ENCODE measurements at places on chromosomes 1 and 21.

- H3K4me1 ChIP-seq, result peaks cover 37% of the 10 kb centered on the region
- H3K36me3 ChIP-seq, result peaks cover 37% of the 10 kb centered on the region
- no peaks in the 10 kb centered on the region for H3K27me3 ChIP-seq
- DNase-seq, result no peak
- no peak overlapping the region for H3K27ac ChIP-seq
- no peak overlapping the region for H3K4me3 ChIP-seq
Observed at GRCh38 chr21:31329456-31330143, 14.5 kb downstream of the TIAM1 start.

GRCh38 chr1:154982341-154982740, 803 bp upstream of the FLAD1 start:
- peaks cover 34% of the 10 kb centered on the region for H3K4me1 ChIP-seq
- H3K27ac ChIP-seq, result no peak overlapping the region
- H3K4me3 ChIP-seq, result no peak overlapping the region
- H3K27me3 ChIP-seq, result no peaks in the 10 kb centered on the region
- no peak for DNase-seq

DNA sequence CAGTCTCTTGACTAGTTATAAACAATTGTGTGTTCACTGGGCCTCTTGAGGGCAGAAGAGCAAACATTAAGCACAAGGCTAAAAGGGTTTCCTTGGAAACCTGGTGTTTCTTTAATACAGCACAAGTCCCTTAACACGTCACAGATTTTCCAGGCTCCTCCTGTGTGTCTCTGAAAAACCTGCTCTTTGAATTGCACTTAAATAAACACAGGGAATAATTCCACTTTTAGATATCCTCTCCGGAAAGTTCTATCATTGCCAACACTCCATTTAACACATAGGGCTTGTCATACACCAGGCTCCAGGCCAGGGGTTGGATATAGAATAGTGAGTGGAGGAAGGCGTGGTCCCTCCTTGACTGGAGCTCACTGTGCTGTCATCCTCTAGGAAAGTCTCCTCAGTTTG, 442.6 kb downstream of the DSCAM start:
- no peak for DNase-seq
- no peaks in the 10 kb centered on the region for H3K27me3 ChIP-seq
- no peaks in the 10 kb centered on the region for H3K36me3 ChIP-seq
- no peaks in the 10 kb centered on the region for H3K4me1 ChIP-seq

- peaks cover 16% of the 10 kb centered on the region for H3K36me3 ChIP-seq
- peak; percentile 75 for DNase-seq
- H3K4me1 ChIP-seq, result peaks cover 27% of the 10 kb centered on the region
- H3K4me3 ChIP-seq, result peak overlapping the region; percentile 88
Observed at GRCh38 chr1:156052862-156053767, 483 bp downstream of the UBQLN4 start.

DNA sequence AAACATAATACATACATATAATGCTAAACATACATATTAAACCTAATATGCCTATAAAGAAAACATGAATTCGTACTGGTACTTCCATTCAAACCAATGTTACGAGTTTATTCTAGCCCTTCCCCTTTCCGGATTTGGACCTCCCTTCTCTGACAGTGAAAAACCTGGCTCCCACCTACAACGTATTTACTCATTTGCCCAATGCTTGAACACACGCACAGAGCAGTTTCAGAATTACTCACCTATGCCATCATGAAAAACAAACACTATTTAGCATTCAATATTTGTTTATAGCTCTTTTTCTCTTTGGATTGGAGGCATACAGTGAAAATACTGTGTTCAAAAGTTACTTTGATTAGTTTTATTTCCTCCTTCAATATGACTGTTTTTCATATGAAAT, 204.4 kb downstream of the LMX1A start:
- H3K27ac ChIP-seq, result no peak overlapping the region
- no peaks in the 10 kb centered on the region for H3K27me3 ChIP-seq

DNA sequence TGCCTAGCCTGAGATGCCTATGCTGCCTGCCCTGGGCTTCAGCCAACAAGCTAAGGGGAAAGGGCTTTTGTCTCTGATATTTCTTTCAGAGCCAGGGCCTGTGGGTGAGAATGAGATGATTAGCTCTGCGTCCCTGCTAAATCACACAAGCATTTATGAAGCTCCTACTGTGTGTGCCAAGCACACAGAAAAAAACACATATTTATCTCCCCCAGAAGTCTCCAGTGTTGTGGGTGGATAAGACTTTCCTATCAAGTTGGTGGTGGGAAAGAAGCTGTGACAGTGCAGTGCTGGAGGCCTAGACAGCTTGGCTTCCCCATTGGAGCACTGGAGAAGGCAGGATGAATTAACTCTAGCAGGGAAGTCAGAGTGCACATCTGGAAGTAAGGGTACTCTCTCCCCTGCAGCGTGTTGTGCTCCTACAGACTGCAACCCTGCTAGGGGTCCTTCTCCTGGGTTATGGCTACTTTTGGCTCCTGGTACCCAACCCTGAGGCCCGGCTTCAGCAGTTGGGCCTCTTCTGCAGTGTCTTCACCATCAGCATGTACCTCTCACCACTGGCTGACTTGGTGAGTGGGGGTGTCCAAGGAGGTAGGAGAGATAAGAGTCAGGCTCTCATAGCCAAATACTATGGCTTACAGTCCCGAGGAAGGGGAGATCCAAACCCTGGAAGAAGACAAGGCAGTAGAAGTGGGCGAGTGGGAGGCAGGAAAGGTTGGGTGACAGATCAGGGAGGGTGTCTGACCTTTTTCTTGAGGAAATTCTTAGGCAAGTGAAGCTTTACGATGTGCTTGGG, 1.7 kb downstream of the SLC50A1 start:
- H3K27ac ChIP-seq, result peak overlapping the region; percentile 98
- H3K36me3 ChIP-seq, result peaks cover 23% of the 10 kb centered on the region
- peaks cover 45% of the 10 kb centered on the region for H3K4me1 ChIP-seq
- no peak for DNase-seq
- peak overlapping the region; percentile 98 for H3K4me3 ChIP-seq
- H3K27me3 ChIP-seq, result no peaks in the 10 kb centered on the region
